ENCODE measurements at places on chromosomes 5 and 9.

DNA sequence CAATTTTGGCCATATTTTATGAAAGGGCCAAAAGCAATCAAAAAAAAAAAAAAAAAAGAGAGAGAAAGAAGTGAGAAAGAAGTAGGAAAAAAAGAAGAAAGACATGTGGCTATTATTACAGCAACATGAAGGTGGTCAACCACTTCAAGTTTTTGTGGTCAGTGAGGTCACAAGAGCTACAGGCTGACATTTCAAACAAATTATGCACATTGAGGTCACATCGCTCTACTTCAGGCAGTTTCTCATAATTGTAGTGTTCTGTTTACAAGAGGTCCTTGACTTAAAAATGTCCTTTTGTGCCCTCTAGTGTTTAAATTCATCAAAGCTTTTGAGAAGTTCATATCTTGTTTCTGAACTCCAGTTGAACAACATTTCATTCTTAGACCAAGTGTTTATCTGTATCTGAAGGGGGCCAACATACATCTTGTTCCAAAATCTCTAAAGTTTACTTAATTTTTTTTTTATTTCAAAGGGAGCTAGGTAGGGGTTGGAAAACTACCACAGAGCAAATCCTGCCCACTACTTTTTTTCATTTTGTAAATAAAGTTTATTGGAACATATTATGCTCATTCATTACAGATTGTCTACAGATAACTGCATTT, 513.1 kb downstream of the PDE4D start:
- DNase-seq, result no peak

DNA sequence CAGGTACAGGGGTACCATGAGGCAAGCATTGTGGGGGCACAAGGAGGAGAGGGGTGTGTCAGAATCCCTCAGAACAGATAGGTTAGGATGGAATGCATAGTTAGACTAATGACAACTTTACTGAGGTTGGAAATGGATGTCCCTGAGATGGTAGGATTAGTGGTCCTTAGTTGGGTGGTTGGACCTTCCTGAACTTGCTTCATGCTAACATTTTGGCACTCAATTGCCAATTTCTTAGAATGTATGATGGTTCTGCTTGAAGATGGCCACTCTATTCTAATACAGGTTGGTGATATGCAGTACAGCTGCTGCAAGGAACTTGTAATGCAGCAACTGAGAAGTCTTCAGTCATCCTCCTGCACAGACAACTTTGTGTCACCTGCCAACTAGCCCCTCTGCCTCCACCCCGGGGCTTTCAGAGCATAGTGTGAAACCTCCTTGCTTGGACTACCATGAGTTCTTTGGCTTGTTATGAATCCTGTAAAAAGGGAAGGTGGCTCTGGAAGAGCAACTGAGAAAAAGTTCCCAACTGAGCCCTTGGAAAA, 5.4 kb downstream of the CCNI2 start:
- no peak for DNase-seq

- DNase-seq, result no peak
Measured at GRCh38 chr5:16057277-16057676, 122.3 kb downstream of the MARCHF11 start.

DNA sequence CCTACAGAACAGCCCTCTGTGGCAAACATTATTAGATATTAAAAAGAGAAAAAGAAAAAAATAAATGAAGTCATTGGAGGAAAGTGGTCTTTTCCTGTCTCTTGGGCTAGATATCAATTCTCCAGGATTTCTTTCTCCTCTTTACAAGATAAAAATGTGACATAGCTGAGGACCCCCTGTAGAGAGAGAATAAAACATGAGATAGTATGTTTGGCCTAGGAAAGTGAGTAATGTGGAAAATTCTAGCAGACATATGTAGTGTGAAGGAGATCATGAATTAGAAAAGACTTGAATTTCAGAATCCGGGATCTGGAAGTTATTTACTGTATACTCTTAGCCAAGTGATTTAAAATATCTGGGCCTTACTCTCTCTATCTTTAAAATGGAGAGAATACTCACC, 823.1 kb downstream of the TLR4 start:
- DNase-seq, result no peak

DNA sequence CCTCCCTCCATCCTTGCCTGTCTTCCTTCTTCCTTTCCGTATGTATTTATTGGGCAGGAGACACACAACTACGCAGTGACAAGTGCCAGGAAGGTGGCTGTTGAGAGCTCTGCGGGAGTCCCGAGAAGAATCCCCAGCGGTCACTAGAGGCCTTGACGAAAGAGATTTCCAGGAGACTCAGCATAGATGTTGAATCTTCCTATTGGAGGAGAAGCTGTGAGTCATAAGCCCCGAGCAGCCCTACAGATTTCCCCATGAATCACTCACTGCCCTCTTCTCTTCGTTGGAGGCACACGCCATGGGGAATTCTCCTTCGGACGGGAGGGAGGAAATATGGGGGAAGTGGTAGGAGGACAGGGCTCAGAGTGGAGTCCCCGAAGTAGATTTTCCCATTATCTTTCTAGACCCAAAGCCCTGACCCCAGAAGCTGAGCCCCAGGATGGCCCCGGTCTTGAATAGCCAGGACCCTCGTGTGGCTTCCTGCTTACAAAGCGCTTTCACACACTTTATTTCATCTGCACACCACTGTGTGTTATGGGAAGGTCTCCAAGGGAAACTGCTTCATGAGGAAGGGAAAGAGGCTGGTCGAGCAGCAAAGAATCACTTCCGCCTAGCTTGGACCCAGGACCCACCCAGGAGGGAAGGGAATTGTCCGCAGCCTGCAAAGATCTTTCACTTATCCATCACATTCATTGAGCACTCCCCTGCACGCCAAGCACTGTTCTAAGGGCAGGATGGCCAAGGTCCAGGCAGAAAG, 12.7 kb downstream of the DUSP1 start:
- DNase-seq, result no peak

GRCh38 chr9:127209948-127210640, 54.5 kb upstream of the GARNL3 start:
- DNase-seq, result no peak

- DNase-seq, result no peak
Measured at GRCh38 chr5:79929095-79929494, 62.0 kb downstream of the MTX3 start.

- no peak for DNase-seq
Measured at GRCh38 chr5:149485655-149486615, 65.3 kb downstream of the CSNK1A1 start.

DNA sequence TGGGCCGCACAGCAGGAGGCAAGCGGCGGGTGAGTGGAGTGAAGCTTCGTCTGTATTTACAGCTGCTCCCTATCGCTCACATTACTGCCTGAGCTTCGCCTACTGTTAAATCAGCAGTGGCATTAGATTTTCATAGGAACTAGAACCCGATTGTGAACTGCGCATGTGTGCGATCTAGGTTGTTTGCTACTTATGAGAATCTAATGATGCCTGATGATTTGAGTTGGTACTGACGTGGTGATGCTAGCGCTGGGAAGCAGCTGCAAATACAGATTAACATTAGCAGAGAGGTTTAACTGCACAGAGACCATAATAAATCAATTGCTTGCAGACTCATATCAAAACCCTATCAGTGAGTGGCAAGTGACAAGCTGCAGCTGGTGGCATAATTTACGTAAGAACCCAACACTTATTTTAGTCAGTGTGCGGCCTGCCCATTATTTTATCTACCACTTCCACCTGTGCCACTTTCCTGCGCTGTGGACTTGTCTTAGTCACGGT, 133.4 kb upstream of the CDH9 start:
- no peak for DNase-seq

DNA sequence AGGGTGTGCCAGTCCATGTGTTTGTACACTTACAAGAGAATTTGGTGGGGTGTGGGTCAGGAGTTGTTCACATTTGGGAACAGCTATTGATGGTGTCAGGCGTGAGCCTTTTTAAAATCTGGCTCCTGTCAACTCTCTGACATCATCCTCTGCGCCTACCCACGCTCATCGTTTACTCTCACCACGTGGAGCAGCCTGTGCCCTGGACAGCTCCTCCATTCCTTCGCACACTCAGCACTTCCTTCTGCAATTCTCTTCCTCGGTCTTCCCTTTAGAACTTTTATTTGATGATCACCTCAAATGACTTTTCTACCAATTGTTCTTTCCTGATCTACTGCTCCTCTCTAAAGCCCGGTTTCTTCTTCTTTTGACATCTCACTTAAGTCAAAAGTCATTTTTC, 42.1 kb upstream of the GNAQ start:
- no peak for DNase-seq

- no peak for DNase-seq
Measured at GRCh38 chr5:154275566-154275965, 85.0 kb downstream of the GALNT10 start.

DNA sequence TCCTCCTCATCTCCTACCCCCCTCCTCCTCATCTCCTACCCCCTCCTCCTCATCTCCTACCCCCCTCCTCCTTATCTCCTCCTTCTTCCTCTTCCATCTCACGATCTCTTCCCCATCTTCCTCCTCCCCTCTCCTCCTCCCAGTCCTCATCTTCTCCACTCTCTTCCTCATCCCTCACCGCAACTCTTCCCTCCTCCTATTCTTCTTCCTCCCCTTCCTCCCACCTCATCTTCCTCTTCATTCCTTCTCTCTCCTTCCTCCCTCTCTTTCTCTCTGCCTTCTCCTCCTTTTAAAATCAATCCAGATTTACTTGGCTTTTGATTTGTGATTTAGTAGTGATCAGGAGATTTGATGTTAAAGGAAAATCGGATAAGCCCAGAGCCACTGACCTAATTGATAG, 15.0 kb upstream of the BOD1 start:
- no peak for DNase-seq

DNA sequence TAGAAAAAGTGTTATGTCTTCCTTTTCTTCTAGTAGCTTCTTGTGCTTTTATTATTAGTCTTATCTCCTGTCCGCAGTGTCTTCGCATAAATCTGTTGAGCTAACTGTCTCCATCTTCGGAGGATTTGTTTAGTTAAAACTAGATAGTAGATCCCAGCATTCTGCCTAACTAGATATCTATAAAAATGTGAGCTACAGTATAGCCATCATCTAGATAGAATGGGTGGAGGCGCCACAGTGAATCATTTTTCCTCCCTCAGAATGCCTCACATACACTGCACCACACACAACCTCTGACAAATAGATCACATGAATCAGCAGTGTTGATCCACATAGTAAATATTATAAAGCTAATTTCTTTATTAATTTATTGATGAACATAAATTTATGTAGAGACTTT, 220.3 kb upstream of the GAS1 start:
- DNase-seq, result no peak
